ENCODE measurements at places on chromosomes 4 and X.

GRCh38 chr4:797066-797465, 28.9 kb downstream of the CPLX1 start:
- DNase-seq: no peak

DNA sequence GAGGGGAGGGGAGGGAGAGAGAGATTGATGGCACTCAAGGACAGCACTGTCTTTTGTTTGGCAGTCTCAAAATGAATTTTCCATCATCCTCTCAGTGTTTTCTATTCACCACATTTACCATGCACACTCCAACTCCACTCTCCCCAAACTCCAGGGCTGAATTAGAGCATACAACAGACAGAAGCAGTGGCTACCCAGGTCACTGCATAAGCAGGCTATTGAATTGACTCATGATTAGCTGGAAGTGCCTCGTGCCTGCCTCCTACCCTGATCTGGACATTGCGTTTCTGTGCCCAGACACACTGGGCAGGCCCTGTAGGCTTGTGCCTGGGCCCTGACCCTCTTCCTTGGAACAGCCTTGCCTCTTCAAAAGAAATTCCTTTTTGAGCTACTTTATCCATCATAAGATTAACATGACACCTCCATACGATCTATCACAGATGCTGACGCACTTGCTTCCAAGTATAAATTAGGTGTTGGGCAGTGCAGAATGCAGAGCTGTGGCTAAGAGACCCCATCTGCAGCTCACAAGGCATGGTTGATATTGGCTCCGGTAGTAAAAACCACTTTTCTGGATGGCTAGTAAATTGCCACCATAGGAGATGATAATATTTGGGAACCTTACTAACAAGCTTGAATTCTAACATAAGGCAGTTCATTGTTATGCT, 752.9 kb downstream of the RPA4 start:
- DNase-seq: no peak

DNA sequence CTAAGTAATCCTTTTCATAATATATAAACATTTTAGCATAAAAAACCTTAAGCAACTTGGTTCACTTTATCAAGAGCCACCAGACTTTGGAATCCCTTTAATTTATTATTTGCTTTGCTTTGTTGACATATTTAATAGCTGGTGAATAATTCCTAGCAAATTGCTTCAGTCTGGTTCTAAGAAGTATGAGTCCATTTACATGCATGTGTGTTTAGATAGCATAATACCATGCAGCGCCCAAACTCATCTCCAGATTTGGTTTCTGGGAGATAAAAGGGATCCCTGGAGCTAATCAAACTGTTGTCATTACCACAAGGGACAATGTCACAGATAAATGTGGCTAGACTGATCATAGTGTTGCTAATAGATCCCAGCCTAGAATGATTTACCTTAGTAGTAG, 111.8 kb downstream of the TMEM144 start:
- no peak for DNase-seq

DNA sequence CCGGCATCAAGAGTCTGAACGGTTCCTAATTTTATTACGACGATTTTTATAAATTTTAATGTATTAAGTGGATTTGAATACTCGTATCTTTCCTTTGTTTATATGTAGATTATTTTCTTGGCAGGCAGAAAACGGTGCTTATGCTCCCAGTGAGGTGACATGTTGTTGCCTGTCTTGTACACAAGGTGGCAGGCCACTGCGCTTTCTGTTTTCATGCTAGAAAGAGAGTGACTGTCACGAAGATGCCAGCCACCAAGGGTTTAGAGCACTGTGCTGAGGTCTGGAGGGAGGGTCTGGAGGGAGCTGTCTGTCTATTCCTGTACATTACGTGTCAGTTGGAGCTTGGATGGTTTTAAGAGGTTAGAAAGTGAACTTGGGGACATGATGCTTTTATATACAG, 87.7 kb downstream of the SHROOM2 start:
- DNase-seq: peak; percentile 40

DNA sequence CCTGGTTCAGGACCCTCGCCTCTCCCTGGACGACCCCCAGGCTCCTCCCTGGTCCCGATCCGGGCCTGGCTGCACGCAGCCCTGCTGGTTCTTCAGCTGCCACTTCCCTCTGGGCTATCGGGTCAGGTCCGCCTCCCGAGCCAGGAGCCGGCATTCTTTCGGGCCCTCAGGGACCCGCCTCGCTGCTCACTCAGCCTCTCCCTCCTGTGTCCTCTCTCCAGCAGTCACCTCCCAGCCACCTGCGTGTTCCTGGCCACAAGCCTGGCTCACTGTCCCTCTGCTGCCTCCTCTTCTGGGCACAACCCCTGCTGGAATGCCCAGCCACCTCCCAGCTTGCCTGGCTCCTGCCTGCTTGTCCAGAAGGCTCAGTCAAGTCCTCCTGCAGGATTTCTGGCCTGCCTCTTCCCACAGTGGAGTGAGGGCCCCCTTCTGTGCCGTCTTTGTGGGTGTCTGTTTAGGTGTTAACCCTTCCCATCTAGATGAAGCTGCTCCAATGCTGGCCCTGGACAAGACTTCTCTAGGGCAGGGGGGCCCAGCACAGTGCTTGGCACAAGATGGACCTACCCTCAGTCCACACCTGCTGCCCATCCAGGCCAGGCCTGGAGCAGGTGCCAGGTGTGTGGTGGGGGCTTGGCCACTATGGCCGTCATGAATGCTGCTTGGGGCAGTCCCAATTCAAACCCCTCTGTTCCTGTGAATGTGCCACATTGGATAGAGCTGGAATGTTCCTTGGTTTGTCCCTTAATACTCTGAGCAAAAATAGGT, 2.2 kb downstream of the WFS1 start:
- DNase-seq: no peak

GRCh38 chr4:120316416-120316815, 249.8 kb upstream of the MAD2L1 start:
- no peak for DNase-seq

- peak; percentile 23 for DNase-seq
These were observed 64.5 kb downstream of the TEC start for GRCh38 chr4:48205107-48205506.

- DNase-seq: no peak
These were observed 135.1 kb downstream of the RAPGEF2 start for GRCh38 chr4:159237975-159238374.

DNA sequence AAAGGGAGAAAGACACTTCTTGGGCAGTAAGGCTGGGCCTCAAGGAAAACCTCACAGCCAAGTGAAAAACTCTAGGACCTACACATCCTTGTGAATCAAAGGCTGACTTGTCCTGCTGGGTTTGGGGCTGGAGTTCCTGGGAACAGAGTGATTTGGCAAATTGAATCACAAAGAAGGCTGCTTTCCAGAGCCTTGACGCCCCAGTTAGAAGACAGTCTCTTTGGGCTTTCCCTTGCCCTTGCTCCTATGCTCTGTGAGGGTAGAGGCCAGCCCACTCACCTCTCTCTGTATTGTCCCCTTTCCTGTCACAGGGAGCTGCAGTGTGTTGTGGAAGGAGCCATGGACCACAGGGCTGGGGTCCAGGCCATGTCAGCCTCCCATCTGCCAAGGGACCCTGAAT, 9.6 kb downstream of the AMER1 start:
- no peak for DNase-seq

GRCh38 chr4:41613386-41613785, 75.4 kb downstream of the LIMCH1 start:
- DNase-seq: no peak

DNA sequence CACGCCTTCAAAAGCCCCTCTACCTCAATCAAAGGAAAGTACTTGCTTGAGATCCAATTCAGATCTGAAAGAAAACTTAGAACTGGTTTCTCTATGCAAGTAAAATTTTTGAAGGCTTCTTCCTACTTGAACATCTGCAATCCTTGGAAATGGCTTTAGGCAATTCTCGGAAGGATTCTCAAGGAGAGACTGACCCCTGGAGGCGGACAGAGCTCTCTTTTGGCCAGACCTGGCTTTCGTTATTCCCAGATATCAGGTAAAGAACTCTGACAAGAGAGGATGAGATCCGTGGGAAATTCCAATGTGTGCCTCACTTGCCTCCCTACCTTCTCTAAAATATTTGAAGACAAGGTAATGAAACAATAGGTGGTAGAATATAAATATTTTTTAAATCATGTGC, 670.3 kb upstream of the FAM241A start:
- peak; percentile 55 for DNase-seq

DNA sequence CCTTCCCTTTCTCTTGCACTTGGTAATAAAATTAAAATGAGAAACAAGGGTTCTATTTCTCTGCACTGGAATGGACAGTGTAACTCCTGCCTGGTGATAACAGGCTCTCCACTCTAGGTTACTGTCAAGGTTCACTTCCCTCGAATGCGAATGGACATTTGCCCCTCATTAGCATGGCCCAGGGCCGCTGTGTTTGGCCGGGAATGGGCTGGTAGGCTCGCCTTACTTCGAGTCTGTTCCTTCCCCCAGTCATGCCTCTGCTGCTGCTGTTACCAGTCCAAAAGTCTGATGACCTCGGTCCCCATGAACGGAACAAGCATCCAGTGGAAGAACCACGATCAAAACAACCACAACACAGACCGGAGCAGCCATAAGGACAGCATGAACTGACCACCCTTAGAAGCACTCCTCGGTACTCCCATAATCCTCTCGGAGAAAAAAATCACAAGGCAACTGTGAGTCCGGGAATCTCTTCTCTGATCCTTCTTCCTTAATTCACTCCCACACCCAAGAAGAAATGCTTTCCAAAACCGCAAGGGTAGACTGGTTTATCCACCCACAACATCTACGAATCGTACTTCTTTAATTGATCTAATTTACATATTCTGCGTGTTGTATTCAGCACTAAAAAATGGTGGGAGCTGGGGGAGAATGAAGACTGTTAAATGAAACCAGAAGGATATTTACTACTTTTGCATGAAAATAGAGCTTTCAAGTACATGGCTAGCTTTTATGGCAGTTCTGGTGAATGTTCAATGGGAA, 61.5 kb downstream of the EDNRA start:
- DNase-seq: no peak

DNA sequence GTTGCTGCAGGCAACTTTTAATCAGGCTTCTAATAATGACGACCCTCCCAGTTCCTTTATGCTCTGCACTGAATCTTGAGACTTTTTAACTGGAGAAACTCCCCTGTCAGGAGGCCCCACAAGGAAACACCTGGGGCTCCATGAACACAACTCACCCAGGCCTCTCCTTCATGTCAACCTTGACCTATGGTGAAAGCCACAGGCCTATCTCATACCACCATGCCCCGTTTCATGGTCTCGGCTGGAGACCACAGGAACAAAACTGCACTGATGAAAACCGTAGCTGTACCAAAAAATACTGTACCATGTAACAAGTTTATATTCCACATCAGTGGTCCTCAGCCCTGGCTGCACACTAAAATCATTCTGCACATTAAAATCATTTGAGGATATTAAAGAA, 57.0 kb downstream of the ZNF827 start:
- DNase-seq: no peak

DNA sequence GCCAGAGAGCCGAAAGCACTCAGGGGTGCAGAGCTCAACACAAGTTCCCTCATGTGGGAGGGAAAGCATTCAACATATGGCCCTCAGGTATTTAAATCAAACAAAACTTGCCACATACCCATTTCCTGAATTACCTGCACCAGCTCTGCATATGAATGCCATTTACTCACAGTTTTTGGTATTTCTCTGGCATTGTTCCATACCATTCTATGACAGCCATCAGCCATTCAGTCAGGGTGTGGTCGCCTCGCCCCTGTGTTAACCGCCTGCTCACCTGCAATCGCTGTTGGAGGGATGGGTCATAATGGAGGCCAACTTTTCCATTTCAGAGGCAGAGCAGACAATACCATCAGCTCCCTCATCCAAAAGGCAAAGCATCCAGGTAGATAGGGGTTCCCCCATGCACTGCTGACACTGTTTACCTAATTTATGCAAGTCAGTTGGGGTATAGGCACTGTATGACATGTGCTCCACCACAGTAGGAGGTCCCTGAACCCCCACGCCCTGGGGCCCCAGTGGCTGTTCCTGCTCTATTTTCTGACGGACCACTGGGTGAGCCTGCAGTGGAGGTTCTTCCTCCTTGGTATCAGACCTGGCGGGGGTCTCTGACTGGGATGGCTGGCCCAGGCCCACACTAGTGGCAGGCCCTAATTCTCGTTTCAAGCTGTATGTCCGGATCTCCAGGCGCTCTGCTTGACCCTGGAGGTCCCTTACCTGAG, 227.1 kb downstream of the ADGRL3 start:
- no peak for DNase-seq

DNA sequence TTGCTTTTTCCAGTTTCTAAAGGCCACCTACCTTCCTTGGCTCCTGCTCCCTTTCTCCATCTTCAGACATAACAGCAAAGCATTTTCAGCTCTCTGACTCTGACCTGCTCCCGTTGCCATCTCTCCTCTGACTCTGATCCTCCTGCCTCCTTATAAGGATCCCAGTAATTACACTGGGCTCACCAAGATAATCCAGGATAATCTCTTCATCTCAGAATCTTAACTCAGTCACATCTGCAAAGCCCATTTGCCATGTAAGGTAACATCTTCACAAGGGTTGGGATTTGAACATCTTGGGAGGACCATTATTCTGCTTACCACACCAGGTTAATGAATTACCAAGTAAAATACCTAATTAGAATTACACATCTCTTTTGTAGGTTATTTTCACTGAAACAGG, 41.3 kb upstream of the MAGED1 start:
- DNase-seq: no peak

- peak; percentile 94 for DNase-seq
These were observed 59.3 kb downstream of the MAD2L1 start for GRCh38 chr4:120007191-120007871.

DNA sequence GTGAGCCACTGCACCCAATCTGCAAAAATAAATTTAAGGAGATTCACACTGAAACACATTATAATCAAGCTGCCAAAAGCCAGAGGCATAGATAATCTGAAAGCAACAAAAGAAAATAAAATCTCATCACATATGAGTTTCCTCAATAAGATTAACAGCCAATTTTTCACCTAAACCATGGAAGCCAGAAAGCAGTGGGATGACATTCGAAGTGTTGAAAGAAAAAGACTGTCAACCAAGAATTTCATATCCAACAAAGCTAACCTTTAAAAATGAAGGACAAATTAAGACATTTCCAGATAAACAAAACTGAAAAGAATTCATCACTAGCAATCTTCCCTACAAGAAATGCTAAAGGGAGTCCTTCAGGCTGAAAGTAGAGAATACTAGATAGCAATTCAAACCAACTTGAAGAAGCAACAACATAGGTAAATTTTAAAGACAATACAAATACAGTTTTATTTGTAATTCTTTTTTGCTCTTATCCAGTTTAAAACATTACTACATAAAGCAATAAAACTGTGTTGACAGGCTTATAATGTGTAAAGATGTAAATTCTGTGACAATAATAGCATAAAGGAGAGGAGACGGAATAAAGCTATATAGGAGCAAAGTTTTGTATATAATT, 23.1 kb upstream of the KLHL8 start:
- DNase-seq: no peak

- no peak for DNase-seq
These were observed 149.5 kb downstream of the PPP1R2C start for GRCh38 chrX:42628471-42628870.

DNA sequence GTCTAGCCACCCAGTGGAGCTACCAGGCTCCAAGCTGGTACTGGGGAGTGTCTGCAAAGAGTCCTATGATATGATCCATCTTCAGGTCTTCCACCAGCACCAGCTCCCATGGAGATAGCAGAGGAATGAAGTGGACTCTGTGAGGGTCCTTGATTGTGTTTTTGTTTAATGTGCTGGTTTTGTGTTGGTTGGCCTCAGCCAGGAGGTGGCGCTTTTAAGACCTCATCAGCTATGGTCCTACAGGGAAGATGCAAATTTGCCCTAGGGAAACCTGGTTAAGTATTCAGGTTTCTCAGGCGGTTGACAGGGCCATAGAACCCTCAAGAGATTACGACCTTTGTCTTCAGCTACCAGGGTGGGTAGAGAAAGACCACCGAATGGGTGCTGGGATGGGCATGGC, 1141.1 kb downstream of the STIM2 start:
- no peak for DNase-seq

- peak; percentile 48 for DNase-seq
These were observed 9.3 kb downstream of the CETN2 start for GRCh38 chrX:152821145-152821765.
